ENCODE measurements at places on chromosomes 3 and 15.

GRCh38 chr3:15778332-15778858 lies 19.4 kb downstream of the ANKRD28 start:
- no peak for DNase-seq

- no peak for DNase-seq
These were observed 69.6 kb upstream of the ATP13A3 start for GRCh38 chr3:194556086-194557056.

- no peak for DNase-seq
These were observed 23.1 kb downstream of the XXYLT1 start for GRCh38 chr3:195247863-195248189.

DNA sequence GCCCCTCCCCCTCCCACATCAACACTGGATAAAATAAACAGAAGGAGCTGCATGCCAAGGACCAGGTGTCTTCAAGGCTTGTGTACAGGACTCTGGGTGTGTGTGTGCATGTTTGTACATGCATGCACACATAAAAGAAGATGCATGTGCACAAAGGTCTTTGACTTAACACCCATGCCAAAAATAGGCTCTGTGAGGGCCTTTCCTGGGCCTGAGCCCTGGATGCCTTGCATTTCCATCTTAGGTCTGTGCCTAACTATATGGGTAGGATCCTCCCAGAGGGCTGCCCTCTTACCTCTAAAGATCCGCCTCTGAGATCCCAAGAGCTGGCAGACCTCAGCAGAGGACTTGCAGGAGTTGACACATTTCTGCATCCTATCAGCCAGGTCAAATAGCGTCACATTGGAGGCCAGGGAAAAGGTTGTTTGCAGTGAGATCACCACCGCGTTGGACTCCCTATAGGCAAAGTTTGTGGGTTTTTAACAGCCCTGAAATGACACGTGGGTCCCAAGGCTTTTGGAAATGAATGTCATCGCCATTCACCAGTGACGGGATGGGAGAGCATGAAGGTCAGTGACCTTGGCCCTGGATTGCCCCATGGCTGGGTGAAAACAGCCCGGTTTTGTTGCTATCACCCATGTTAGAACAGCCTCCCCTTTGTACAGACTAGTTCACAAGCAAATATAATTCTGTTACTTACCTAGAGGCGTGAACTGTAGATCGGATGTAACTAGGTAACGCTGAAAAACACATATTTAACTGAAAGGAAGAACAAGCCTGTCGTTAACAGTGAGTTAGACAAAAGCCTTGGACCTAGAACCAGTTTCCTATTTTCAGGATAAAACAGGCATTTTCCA lies 54.0 kb downstream of the HEG1 start:
- no peak for DNase-seq

Data from kidney glomerular epithelial cell (primary cell).